ENCODE measurements at places on chromosomes 1 and 21.

DNA sequence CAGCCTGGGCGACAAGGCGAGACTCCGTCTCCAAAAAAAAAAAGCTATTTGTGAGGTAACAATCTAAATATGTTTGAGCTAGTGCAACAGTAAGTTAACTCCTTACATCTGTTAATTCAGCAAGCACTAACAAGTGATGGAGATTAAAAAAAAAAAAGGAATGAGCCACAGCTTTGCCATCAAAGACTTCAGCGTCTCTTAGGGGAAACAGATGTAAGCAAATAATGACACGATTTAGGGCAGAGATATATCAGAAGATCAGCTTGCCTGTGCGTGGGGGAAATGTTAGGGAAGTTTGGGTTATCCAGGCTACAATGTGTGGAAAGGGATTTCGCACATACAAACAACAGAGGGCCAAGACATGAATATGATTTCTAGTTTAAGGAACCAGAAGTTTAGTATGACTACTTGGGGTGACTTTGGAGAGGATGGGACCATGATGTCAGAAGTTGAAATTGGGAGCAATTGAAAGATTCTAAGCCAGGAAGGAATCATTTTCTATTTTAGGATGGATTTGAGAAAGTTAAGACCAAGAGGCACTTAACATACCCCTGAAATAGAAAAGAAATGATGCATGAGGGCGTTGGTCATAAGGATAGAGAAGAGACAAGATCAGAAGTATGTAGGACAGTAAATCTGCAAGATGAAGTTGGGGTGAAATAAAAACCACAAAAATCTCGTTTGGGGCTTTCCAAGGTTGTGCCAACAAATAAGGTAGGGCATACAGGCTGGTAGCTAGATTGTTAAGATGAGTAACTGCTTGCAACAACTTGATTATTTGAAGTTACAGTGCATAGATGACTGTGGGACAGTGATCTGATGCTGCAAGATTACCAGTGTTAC lies 2.4 kb upstream of the BRWD1 start:
- peak; percentile 48 for DNase-seq

GRCh38 chr1:20223551-20224419 lies 37.5 kb upstream of the PLA2G2C start:
- no peak for DNase-seq

DNA sequence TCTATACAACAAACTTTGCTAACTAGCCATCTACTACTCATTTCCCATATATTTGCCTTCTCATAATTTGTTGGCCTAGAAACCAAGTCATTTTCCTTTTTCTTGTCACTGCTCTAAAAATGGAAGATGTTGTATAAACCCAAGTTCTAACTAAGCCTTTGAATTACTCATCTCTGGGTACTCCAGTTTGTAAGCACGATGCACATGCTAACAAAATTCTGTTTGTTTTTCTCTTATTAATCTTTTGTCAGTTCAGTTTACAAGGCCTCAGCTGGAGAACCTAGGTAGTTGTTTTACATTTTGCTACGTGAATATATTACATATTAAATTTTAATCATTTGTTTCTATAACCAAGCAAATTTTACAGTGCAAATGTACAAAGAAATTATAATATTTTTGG lies 663.2 kb upstream of the RGS18 start:
- no peak for DNase-seq

GRCh38 chr1:116934586-116935207 lies 25.0 kb downstream of the PTGFRN start:
- DNase-seq: peak; percentile 49

Measured in CD4-positive, alpha-beta T cell treated with Interleukin-10 for 1 hour (primary cell).